ENCODE measurements at places on chromosomes 2 and 18.
A peak's percentile ranks its signal among the peaks of the same experiment; 100 is the strongest.

DNA sequence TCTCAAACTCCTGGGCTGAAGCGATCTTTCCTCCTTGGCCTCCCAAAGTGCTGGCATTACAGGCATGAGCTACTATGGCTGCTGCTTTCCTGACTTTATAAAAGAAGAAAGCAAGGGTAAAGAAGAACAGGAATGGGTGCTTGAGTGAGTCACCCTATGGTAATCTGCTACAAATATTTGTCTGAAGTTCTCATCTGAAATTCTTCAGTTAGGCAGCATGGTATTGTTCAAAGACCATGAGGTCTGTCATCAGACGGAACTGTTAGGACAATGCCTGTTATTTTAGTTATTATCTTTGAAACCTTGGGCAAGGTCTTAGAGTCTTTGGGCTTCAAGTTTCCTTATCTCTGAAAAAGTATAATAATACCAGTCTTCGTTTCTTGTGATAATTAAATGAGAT, 695.8 kb downstream of the RNF144A start:
- no peak for DNase-seq

- DNase-seq, result no peak
Observed at GRCh38 chr2:222054813-222055212, 244.0 kb downstream of the PAX3 start.

GRCh38 chr2:56217106-56217505, 33.3 kb downstream of the CCDC85A start:
- DNase-seq, result no peak

GRCh38 chr2:204551512-204551863, 6.2 kb downstream of the PARD3B start:
- no peak for DNase-seq

GRCh38 chr2:119053700-119054436, 104.7 kb downstream of the C1QL2 start:
- DNase-seq, result no peak

GRCh38 chr2:106124905-106125549, 69.1 kb downstream of the UXS1 start:
- DNase-seq, result no peak

- no peak for DNase-seq
Observed at GRCh38 chr2:10331027-10331701, 28.5 kb downstream of the HPCAL1 start.

DNA sequence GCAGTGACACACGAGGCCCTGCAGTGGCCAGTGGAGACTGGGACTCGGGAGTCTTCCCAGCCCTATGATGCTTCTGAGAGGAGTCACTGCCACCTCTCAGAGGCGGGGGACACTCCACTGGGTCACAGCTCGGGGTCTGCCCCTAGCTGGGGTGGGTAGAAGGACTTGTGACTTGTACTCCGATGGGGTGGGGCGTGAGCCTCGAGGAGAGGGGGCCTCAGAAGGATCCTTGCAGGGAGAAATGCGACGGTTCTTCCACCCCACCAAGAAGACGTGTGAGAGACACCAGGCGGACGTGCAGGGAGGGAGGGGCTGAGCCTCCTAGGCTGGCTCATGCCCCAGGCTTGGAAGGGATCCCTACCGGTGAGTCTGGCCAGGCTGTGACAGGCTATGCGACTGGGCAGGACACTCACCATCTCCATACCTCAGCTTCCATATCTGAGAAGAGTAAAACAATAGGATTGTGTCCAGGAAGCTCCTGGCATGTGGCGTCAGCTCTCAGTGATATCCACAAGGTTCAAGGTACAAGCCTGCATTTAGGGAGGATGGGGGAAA, 11.1 kb upstream of the OTOS start:
- DNase-seq, result no peak

DNA sequence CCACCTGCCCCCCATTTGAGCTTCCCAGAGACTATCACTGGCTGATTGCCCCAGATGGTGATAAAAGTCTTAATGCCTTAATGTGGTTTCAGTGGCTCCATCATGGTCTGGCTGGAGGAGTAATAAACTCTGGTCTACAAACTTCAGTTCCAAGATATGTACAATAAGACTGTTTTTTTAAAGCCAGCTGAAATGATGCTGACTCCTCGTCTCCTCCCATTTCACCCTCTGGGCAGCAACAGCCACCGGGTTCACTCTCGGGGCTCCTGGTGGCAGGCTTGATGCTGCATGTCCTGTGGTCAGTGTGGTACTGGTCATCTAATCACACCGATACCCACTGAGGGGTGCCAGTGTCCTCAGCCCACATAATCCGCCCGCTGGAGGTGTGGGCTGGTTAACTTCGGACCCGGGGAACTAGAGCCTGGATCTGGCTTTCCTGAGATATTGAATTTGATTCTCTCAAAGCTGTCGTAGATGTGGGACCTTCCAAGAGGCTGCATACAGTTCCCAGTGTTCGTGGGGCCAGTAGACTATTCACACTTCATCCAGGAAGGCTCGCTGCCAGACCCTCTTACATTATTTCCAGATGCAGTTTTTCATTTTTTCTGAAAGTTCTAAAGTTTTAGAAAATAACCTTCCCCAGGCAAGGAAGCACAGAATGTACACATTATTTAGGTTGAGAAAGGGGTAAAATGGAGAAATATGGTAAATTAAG, 95.3 kb downstream of the GALR1 start:
- no peak for DNase-seq

GRCh38 chr18:44568986-44569385, 111.7 kb upstream of the SETBP1 start:
- no peak for DNase-seq

GRCh38 chr18:11154368-11154989, 5.1 kb upstream of the PIEZO2 start:
- DNase-seq, result no peak

DNA sequence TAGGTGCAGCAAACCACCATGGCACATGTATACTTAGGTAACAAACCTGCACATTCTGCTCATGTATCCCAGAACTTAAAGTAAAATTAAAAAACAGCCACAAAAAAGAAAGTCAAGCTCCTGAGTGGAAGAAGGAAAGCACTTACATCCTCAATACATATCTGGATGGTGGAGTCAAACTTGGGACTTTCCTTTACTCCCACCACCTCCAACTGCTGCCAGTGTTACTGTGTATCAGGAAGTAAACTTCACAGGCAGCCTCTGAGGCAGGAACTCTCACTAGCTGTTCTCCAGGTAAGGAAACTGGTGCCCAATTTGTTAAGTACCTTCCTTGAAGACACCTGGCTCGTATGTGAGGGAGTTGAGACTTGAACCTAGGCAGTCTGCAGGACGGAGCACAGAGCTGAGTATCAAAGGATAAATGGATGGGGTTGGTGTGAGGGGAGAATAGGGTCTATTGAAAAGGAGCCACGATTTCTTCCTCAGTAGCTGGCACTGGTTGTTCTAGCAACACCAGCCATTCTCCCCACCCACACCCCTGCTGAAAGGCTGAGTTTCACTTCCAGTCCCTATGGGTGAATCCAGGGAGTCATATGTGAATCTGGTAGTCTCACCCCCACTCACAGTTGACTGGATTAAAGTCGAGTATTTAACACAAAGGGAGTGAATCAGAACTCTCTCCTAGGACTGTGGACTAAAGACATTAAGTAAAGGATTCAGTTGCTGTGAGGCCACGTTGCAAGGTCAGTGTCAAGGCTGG, 50.0 kb upstream of the GPR39 start:
- no peak for DNase-seq

DNA sequence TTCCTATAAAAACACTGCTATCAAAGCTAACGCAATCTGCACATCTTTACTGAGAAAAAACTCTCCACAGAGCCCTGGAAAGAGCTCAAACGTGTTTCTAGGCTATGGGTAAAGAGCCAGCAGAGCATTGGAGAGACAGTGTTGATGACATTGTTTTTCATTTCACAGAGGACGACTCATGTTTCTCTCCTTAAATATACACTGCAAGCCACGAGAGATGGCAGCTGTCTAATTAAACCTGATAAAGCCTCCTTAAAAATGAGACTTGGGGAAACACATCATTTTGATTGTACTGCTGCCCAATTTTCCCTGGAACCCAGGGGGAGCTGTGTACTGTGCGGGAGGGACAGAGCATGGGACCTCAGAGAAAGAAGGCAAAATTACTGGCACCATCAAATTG, 294.3 kb upstream of the SETBP1 start:
- DNase-seq, result no peak

- DNase-seq, result no peak
Observed at GRCh38 chr2:117065912-117066311, 748.6 kb upstream of the DDX18 start.

GRCh38 chr2:24785671-24786321, 7.4 kb downstream of the PTRHD1 start:
- DNase-seq, result no peak

- no peak for DNase-seq
Observed at GRCh38 chr18:56869189-56869777, 218.1 kb downstream of the WDR7 start.

DNA sequence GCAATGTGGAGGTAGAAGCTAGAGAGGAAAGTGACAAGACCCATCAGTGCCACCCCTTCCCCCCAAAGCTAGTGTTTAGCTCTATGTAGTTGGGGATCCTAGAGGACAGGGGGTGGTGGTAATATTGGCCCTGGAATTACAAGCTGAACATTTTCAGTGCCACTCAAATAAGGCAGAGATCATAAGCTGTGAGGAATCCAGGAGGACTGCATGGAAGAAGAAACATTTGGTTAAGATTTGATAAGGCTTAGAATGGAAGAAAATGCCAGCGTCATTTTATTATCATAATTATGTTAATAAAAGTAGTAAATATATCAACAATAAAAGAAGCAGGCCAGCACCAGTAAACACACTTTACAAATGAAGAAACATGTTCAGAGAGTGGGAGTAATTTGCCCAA, 33.7 kb downstream of the KCNK3 start:
- no peak for DNase-seq

DNA sequence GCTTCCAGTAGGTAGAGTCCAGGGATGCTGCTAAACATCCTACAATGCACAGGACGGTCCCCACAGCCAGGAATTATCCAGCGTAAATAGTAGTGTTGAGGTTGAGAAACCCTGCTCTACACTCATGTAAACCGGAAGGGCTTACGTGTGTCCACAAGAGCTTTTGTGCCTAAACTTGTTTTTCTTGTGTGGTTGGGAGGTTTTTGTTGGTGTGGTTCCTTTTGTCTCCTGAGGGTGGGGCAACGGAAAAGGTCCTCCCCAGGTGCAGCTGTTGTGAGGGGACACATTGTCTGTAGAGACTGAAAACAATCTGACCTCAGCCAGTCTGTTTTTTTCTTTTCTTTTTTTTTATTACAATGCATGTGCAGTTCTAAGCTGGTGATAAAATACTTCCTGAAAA, 72.7 kb upstream of the MGAT5 start:
- DNase-seq, result peak; percentile 6

DNA sequence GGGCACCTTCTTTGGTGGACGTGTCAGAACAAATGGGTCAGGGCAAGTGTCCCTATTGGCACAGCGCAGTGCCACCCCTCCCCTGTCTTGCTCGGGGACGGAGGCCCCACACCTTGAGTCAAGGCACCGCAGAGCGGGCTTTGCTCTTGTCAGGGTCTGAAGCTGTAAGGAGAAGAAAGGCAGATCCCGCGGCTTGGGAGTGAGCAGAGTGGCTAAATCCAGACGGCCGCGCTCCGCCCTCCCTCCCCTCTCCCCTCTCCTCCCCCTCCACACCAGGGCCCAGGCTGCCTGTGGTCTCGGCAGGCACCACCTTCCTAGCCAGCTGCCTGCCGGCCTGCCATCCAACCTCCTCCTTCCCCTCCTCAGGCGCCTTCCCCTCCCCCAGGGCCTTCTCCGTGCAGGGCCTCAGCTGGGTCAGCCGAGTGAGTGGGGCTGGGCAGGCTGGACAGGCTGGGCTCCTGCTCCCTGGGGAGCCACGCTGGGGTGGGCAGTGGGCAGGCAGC, 25.8 kb downstream of the SPEG start:
- DNase-seq, result no peak

DNA sequence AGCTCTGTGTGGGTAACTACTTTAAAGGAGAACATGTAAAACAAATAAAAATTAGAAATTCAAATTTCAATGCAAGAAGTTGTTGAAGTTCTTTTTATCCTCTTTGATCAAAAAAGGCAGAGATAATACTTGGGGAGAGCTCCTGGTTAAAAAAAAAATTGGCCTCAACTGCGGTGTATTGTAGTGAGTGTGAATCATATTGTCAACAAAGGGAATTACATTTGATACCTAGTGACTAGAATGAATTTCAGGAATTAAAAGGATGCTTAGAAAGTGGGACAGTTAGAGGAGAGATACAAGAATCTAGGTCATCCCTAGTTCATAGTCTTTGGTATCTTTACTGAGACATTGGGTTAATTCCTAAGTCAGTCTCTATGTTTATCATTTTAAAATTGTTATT, 473.0 kb downstream of the CCDC85A start:
- no peak for DNase-seq

Measured in stimulated activated CD8-positive, alpha-beta memory T cell treated with anti-CD3 and anti-CD28 coated beads, Interleukin-4, amount 100 ng/mL, for 1 hour (primary cell).